ENCODE measurements at places on chromosomes 2 and 18. TPM values are rescaled to one million over a fixed set of nuclear protein-coding genes. Genes with fewer than 3 reads are reported as not detected.

GRCh38 chr2:21289551-21289950, 165.8 kb downstream of the TDRD15 start:
- no peak for DNase-seq

DNA sequence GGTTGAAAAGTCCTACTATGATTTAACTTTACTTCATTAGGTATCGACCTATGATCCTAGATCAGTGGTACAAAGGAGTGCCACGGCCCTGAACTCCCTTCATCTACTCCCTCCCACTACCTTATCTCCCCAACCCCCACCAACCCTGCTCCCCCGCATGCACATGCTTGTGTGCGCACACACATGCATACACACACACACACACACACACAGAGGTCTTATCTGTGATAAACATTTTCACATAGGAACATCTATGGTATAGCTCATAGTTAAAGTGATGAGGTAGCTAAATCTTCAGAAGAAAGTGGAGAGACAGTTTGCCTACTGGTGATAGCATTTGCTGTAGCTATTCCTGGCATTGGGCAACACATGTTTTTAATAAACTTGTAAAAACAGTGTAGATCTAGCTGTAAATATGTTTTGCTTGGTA, 471.3 kb downstream of the ZEB2 start:
- no peak for DNase-seq

DNA sequence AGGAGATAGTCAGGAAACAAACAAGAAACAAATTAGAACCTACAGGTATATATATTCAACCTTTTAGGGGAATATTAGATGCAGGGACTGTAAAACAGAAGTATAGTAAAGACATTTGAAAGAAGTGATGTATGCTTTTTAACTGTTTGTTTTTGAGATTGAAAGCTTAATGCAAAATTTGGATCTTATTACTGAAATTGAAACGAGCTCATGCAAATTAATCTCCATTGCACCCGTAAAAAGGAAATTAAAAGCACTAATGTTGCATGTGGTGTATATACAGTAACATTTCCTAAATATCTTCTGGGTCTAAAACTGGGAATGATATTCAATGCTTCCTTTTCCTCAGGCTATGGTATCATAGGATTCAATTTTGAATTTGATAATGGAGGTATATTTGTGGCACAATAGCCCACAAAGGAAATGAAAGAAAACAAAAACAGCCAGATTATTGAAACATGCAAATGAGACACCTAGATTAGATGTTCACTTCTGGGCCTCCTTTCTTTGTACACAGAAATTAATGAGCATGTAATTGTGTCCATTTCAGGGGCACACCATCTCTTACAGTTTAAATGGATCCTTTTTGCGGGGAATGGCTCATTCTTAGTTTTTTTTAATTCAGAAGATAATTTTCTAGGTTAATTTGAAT, 1.6 kb upstream of the ELOA2 start:
- no peak for DNase-seq

Gene POLR1B
- total RNA-seq = 55.9 TPM

Gene SLC39A10
- total RNA-seq = 25.6 TPM

Gene SMCHD1
- 97.4 TPM for total RNA-seq

Gene CARF
- 5.0 TPM for total RNA-seq

Data from activated CD8-positive, alpha-beta T cell treated with anti-CD3 and anti-CD28 coated beads for 36 hours (primary cell).